ENCODE measurements at places on chromosomes 6 and 20. TPM values are rescaled to one million over a fixed set of nuclear protein-coding genes. Genes with fewer than 3 reads are reported as not detected.

- H3K27me3 ChIP-seq: peaks cover 63% of the 10 kb centered on the region
- peaks cover 12% of the 10 kb centered on the region for H3K4me1 ChIP-seq
- no peak overlapping the region for H3K4me3 ChIP-seq
- no peaks in the 10 kb centered on the region for H3K36me3 ChIP-seq
These were observed 2.7 kb upstream of the RBM24 start for GRCh38 chr6:17278289-17279063.

GRCh38 chr20:42204109-42204660, 586.0 kb upstream of the CHD6 start:
- no peaks in the 10 kb centered on the region for H3K27me3 ChIP-seq
- no peak overlapping the region for H3K27ac ChIP-seq
- H3K4me1 ChIP-seq: no peaks in the 10 kb centered on the region
- no peaks in the 10 kb centered on the region for H3K36me3 ChIP-seq
- DNase-seq: no peak
- no peak overlapping the region for H3K4me3 ChIP-seq

DNA sequence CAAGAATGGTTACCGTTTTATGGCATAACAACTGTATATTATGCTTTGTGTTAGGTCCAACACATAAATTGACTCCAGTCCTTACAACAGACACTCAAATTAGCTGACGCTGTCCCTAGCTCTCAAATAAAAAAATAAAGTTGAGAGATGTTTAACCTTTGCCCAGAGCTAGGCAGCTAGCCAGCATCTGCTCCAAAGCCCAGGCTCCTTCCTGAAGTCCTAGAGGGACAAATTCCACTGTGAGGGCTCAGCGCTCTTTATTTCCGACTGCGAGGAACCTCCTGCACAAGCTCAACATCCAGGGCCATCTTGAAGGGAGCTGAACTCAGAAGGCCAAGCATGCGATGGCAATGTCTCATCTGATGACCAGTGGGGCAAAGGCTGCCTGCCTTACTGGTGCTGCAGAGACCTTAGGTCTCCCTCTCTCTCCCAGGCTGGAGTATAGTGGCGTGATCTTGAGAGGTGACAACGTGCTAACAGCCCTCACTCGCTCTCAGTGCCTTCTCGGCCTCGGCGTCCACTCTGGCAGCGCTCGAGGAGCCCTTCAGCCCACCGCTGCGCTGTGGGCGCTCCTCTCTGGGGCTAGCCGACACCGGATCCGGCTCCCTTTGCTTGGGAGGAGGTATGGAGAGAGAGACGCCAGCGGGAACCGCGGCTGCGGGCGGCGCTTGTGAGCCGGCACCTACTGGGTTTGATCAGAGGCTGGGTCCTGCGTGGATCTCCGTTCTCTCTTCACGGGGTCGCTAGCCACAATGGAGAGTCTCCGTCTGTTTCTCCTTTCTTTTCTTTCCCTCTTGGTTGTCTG, 24.7 kb upstream of the GFOD1 start:
- peaks cover 2% of the 10 kb centered on the region for H3K27me3 ChIP-seq
- no peak for DNase-seq
- H3K4me3 ChIP-seq: no peak overlapping the region
- no peak overlapping the region for H3K27ac ChIP-seq

DNA sequence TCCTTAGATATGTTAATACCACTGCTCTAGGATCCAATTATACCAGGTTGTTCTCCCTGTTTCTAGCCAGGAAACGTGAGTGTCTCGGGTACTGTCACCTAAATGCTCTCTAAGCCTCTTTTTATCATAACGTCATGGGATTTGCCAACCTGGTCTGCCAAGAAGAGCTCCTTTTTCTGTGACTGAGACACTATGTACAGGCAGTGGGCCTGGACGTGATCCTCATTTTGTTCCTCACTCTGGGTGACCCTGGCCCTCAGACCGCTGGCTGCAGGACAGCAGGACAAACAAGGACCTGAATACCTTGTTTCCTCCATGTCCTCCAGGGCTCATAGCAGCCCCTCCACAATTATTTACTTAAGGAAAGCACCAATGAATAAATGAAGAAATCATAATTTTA, 69.1 kb downstream of the CD164 start:
- no peak for DNase-seq
- no peaks in the 10 kb centered on the region for H3K36me3 ChIP-seq
- H3K27me3 ChIP-seq: peaks cover 3% of the 10 kb centered on the region
- no peak overlapping the region for H3K27ac ChIP-seq
- H3K4me3 ChIP-seq: no peak overlapping the region

- H3K27me3 ChIP-seq: no peaks in the 10 kb centered on the region
- H3K4me3 ChIP-seq: no peak overlapping the region
- no peak for DNase-seq
- no peaks in the 10 kb centered on the region for H3K4me1 ChIP-seq
- no peaks in the 10 kb centered on the region for H3K36me3 ChIP-seq
- H3K27ac ChIP-seq: no peak overlapping the region
These were observed 24.7 kb downstream of the EDN3 start for GRCh38 chr20:59325142-59325523.

DNA sequence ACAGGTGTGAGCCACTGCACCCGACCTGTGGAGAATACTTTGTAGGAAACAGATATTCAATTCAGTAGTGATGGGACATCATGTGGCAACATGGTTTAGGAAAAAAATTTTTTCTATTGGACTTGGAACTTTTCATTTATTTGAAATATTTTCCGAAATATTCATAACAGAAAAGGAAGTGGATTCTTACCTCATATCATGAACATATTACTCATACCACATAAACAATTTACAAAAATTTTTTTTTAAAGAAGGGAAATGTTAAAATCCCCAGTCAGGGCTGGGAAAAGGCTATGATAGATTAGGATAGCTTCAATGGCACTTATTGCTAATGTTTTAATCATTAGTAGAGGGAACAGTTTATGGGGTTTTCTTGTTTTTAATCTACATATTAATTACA, 6.8 kb upstream of the ALDH8A1 start:
- no peaks in the 10 kb centered on the region for H3K27me3 ChIP-seq
- peaks cover 16% of the 10 kb centered on the region for H3K4me1 ChIP-seq
- H3K4me3 ChIP-seq: no peak overlapping the region

DNA sequence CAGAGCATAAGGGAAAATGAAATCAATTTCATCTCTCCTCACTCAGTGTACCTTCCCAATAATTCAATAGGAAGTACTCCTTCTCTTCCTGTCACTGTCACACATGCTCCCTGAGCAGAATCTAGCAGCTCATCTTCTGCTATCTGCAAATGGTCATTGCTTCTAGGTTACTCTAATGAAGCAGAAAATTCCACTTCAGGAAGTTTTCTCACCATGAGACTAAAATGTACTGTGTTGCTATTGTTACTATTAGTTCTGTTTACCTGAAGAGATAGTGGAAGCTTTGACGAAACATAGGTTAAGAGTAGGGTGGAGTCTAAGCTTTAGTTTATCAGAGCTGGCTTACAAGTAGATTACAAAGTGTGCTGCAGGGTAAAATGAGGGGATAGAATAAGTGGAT, 52.8 kb downstream of the RFX6 start:
- H3K36me3 ChIP-seq: no peaks in the 10 kb centered on the region
- no peaks in the 10 kb centered on the region for H3K4me1 ChIP-seq

- H3K27ac ChIP-seq: no peak overlapping the region
- H3K27me3 ChIP-seq: no peaks in the 10 kb centered on the region
- H3K4me3 ChIP-seq: no peak overlapping the region
- no peaks in the 10 kb centered on the region for H3K36me3 ChIP-seq
- no peaks in the 10 kb centered on the region for H3K4me1 ChIP-seq
These were observed 138.5 kb upstream of the BEND6 start for GRCh38 chr6:56816370-56816769.

DNA sequence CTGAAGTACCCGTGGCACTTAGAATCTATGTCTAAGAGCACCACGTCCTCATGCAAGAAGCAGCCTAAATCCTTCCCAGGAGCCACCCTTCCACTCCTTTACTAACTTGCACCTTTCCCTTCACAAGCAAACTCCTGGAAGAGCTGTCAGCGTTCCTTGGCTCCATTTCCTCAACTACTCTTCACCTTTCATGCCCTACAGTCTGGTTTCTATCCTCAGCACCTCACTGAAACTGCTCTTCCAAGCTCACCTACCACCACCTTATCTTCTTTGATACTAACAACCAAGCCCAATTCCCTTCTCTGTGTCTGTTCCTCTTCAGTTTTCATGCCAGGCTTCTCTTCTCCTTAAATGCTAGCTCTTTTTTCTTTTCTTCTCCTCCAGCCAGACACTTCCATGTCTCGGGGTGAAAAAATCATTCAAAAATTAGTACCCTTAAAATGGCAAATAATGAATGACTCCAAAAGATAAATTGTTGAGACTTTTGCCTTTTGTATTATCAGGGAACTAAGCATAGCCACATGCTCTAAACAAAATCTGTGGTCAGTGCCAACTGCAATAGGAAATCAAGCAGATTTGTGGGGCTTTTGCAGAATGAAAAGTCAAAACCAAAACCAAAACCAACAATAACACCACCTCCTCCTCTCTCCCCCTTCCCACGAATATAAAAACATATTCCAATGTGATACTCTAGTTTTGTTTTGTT, 149.6 kb upstream of the KCNK16 start:
- peaks cover 2% of the 10 kb centered on the region for H3K36me3 ChIP-seq
- no peaks in the 10 kb centered on the region for H3K27me3 ChIP-seq
- no peak overlapping the region for H3K4me3 ChIP-seq
- H3K27ac ChIP-seq: no peak overlapping the region
- H3K4me1 ChIP-seq: peaks cover 4% of the 10 kb centered on the region

GRCh38 chr6:10101551-10102252, 313.2 kb downstream of the TFAP2A start:
- no peak for DNase-seq
- H3K27me3 ChIP-seq: no peaks in the 10 kb centered on the region
- H3K4me3 ChIP-seq: no peak overlapping the region
- H3K27ac ChIP-seq: no peak overlapping the region

- no peaks in the 10 kb centered on the region for H3K36me3 ChIP-seq
- DNase-seq: no peak
- H3K4me3 ChIP-seq: no peak overlapping the region
These were observed 119.1 kb upstream of the ADGRF1 start for GRCh38 chr6:47161176-47161687.

DNA sequence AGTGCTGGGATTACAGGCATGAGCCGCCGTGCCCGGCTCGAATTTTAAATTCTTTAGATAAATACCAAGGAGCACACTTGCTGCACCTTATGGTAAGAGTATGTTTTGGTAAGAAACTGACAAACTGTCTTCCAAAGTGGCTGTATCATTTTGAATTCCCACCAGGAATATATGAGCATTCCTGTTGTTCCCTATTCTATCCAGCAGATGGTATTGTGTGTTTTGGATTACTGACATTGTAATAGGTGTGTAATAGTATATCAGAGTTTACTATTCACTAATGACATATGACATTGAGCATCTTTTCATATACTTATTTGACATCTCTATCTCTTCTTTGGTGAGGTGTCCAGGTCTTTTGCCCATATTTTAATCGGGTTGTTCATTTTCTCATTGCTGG, 40.5 kb downstream of the TGM6 start:
- no peak overlapping the region for H3K4me3 ChIP-seq
- H3K36me3 ChIP-seq: no peaks in the 10 kb centered on the region
- no peak for DNase-seq

GRCh38 chr6:168526841-168527281, 85.9 kb downstream of the SMOC2 start:
- no peak for DNase-seq
- no peak overlapping the region for H3K27ac ChIP-seq
- H3K27me3 ChIP-seq: peaks cover 3% of the 10 kb centered on the region
- H3K4me1 ChIP-seq: no peaks in the 10 kb centered on the region

- no peak overlapping the region for H3K4me3 ChIP-seq
- H3K27me3 ChIP-seq: no peaks in the 10 kb centered on the region
- no peak for DNase-seq
- H3K4me1 ChIP-seq: no peaks in the 10 kb centered on the region
- H3K27ac ChIP-seq: no peak overlapping the region
- H3K36me3 ChIP-seq: no peaks in the 10 kb centered on the region
These were observed 33.0 kb downstream of the FRMD1 start for GRCh38 chr6:168045706-168046620.

GRCh38 chr6:159014406-159014805, 14.4 kb upstream of the RSPH3 start:
- H3K4me1 ChIP-seq: peaks cover 68% of the 10 kb centered on the region
- H3K27ac ChIP-seq: no peak overlapping the region
- no peaks in the 10 kb centered on the region for H3K27me3 ChIP-seq
- peaks cover 4% of the 10 kb centered on the region for H3K36me3 ChIP-seq
- DNase-seq: no peak

- H3K36me3 ChIP-seq: peaks cover 18% of the 10 kb centered on the region
- no peak overlapping the region for H3K27ac ChIP-seq
- DNase-seq: no peak
- no peaks in the 10 kb centered on the region for H3K27me3 ChIP-seq
- H3K4me1 ChIP-seq: peaks cover 18% of the 10 kb centered on the region
These were observed 291.7 kb downstream of the UTRN start for GRCh38 chr6:144576871-144577270.

GRCh38 chr20:60999250-60999649, 252.8 kb upstream of the CDH4 start:
- H3K27ac ChIP-seq: no peak overlapping the region
- no peaks in the 10 kb centered on the region for H3K27me3 ChIP-seq
- H3K4me1 ChIP-seq: no peaks in the 10 kb centered on the region

- no peak overlapping the region for H3K4me3 ChIP-seq
- no peaks in the 10 kb centered on the region for H3K4me1 ChIP-seq
- H3K36me3 ChIP-seq: no peaks in the 10 kb centered on the region
- DNase-seq: no peak
- no peak overlapping the region for H3K27ac ChIP-seq
These were observed 107.6 kb downstream of the VEGFA start for GRCh38 chr6:43877463-43878126.

DNA sequence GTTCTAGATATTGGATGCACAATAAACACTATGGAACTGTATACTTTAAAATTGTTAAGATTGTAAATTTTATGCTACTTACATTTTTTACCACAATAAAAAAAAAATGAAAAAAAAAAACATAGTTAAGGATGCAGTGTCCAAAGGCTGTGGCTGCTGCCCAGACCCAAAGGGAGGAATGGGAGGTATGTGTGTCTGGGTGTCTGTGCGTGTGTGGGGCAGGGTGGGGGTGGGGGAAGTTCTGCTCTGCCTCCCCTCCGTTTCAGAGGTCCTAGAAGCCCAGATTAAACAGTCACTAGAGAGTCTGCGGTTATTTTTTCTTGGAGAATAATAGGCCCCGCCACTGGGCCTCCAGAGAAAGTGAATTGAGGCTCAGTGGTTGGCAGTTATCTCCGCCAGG, 136.4 kb upstream of the ARMC2 start:
- H3K4me3 ChIP-seq: no peak overlapping the region
- no peak overlapping the region for H3K27ac ChIP-seq
- no peaks in the 10 kb centered on the region for H3K36me3 ChIP-seq
- H3K4me1 ChIP-seq: peaks cover 24% of the 10 kb centered on the region
- H3K27me3 ChIP-seq: no peaks in the 10 kb centered on the region

BPIFB2 gene
- not detected for total RNA-seq

CNKSR3 gene
- total RNA-seq: 0.12 TPM

NEURL2 gene
- total RNA-seq: 2.5 TPM

NKX2-4 gene
- total RNA-seq: not detected

GMEB2 gene
- total RNA-seq: 14.0 TPM

AK9 gene
- total RNA-seq: 2.2 TPM

CENPQ gene
- 21.4 TPM for total RNA-seq

HLA-DMB gene
- total RNA-seq: 1.6 TPM

GGTLC1 gene
- not detected for total RNA-seq

PTCRA gene
- not detected for total RNA-seq

LY6G6C gene
- not detected for total RNA-seq

DNMT3B gene
- 2.0 TPM for total RNA-seq

OR2H2 gene
- total RNA-seq: not detected

PLEKHG1 gene
- 5.0 TPM for total RNA-seq

STX11 gene
- total RNA-seq: 16.0 TPM

ABCC10 gene
- 27.2 TPM for total RNA-seq
